Stimulated activated CD4-positive, alpha-beta T cell treated with anti-CD3 and anti-CD28 coated beads, TNF-alpha, amount 100 ng/mL, for 4 hours (primary cell): ENCODE measurements at places on chromosomes 1 and 21.

- DNase-seq: no peak
These were observed 678.4 kb upstream of the ADAMTS5 start for GRCh38 chr21:27645285-27645684.

- no peak for DNase-seq
These were observed 218.3 kb upstream of the SGIP1 start for GRCh38 chr1:66315671-66316070.

- no peak for DNase-seq
These were observed 522.3 kb downstream of the COL11A1 start for GRCh38 chr1:102586022-102586421.

DNA sequence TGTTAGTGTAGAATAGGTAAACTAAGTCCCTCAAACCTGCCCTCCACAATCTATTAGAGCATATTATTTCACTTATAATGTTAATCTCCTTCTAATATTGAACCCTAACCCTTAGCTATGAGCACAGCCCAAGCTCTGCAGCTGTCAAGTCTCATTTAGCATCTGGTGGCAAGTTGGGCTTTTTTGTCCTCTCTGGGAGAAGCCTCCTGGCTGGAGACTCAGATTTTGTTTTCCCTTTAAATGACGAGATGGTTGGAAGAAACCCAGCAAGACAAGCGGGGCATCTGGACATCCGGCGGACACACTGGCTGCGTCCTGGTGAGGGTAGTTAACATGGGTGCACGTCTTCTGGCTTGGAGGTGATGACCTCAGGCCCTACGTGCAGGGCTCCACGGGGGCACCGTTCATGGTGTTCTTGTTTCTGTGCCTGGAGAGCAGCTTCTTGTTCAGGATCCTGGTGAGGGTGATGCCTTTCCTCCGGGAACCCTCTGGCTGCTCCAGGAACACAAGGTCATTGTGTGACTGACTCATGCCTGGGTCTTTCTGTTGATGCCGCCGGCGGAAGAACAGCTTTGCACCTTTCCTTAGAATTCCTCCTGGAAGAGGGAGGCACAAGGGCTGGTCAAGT is 9.7 kb upstream of the PRDM15 start:
- DNase-seq: no peak

DNA sequence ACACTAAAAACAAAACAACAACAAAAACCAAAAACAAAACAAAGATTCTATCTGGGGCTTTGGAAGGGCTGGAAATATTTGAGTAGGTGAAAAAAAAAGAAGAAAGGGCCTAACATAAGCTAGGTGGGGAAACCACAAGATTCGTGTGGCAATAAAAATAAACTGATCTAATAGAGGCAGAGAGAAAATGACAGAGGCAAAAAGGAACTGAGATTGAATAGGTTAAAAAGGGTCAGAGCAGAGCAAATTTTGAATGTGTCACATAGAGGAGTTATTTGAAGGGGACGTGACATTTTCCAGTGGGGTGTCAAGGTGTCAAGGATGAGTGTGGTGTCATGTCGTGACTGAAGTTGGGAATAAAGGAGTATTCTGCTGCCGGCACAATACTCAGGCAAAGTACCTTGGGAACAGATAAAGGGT is 65.2 kb upstream of the RALGPS2 start:
- DNase-seq: no peak

GRCh38 chr21:44092211-44092610 is 15.0 kb upstream of the PWP2 start:
- DNase-seq: no peak

DNA sequence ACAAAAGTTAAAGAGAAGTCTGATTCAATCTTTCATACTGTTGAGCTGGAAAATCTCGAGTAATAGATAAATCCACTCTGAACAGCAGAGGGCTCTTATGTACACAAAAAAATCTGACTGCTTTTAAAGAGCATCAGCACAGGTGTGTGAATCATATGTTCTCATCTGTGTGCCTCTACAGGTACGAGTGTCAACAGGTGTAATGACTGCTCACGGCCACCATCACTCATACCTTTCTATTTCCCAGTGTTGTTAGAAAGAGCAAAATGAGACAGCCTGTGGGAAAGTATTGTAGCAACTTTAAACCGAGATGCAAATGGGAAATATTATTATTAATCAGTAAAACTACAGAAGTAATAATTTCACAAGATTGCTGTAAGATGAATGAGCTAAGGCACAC is 49.0 kb upstream of the SCAF4 start:
- no peak for DNase-seq
